ENCODE measurements at places on chromosomes 7 and 10. TPM values are rescaled to one million over a fixed set of nuclear protein-coding genes. Genes with fewer than 3 reads are reported as not detected.

Gene SLC13A1
- total RNA-seq: not detected

Gene UCMA
- total RNA-seq: not detected

Gene PRLHR
- not detected for total RNA-seq

Gene CCDC136
- 7.5 TPM for total RNA-seq

Gene IFIT1B
- total RNA-seq: not detected

Gene GIMAP8
- 39.4 TPM for total RNA-seq

Gene SVIL
- total RNA-seq: 294 TPM

DNA sequence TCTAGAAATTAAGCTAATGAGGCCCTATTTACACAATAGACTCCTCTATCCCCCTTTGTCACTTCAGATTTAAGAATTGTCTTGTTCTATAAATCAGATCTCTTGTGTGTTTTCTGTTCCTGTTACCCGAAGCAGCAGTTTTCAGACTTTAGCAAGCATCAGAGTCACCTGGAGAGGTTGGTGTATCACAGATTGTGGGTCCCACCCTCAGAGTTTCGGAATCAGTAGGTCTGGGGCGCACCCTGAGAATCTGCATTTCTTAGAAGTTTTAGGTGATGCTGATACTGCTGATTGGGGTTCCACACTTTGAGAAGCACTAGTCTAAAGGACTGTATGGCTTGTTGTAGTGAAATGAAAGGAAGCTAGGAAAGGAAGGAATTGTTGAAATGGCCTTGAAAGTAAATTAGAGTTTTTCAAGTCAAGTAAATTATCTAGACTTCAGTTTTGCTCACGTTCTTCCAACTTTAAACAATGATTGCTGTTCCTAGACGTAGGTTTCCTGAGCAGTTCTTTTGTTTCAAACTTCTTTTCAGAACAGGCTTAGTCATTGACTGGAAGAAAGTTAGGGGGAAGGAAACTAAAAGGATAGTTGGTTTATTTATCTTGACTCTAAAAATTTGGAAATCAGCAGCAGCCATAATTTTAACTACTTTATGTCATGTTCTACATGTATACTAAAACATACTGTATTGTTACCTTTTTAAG lies 15.7 kb downstream of the BPGM start:
- DNase-seq: no peak
- H3K36me3 ChIP-seq: peaks cover 8% of the 10 kb centered on the region
- H3K4me1 ChIP-seq: peaks cover 4% of the 10 kb centered on the region
- no peak overlapping the region for H3K27ac ChIP-seq
- no peaks in the 10 kb centered on the region for H3K27me3 ChIP-seq

DNA sequence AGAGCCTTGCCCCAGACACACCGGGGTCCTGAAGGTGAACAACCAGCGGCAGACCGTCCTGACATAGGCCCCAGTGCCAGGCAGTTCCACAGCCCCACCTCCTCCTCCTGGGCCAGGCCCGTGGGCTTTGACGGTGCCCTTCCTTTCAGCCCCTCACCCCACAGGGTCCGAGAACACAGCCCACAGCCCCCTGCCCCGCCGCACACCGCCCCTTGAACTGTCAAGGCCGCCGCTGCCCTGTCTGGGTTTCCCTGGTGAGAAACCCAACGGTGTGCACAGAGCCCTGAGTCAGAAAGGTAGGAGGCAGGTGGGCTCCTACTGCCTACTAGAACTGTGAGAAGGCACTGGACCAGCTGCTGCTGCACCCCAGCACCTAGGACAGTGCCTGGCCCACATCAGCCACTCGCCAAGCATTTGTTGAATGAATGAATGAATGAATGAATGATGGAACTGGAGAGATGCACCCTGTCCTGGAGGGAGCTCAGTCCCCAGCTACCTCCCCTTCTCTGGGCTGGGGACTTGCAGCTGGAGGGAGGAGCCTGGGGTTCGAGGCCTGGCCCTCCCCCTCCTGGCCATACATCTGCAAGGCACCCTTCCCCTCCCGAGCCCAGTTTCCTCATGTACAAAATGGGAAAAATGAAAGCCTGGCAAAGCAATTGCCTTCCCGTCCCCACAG lies 117.9 kb downstream of the SLIT1 start:
- no peak overlapping the region for H3K4me3 ChIP-seq
- H3K4me1 ChIP-seq: no peaks in the 10 kb centered on the region
- no peak overlapping the region for H3K27ac ChIP-seq

GRCh38 chr10:104119996-104120395 lies 2.0 kb upstream of the SFR1 start:
- no peak for DNase-seq
- H3K4me1 ChIP-seq: peaks cover 6% of the 10 kb centered on the region
- H3K4me3 ChIP-seq: no peak overlapping the region
- no peaks in the 10 kb centered on the region for H3K27me3 ChIP-seq

DNA sequence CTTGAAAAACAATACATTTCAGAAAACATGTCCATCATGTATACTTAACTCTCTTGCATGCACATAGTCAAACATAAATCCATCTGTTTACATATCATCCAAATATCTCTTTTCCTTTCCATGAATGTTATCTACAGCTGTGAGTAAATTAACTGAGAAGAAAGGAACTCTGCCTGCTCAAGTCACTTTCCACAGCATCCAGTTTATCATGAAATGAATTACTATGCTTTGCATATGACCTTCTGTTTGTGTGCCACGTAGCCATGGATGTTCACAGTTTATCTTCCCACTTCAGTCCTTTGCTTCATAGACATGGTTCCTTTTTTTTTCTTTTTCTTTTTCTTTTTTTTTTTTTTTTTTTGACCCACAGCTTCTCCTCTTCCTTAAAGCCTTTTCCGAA lies 39.6 kb downstream of the BZW2 start:
- no peaks in the 10 kb centered on the region for H3K4me1 ChIP-seq
- H3K36me3 ChIP-seq: no peaks in the 10 kb centered on the region
- no peaks in the 10 kb centered on the region for H3K27me3 ChIP-seq
- no peak for DNase-seq

DNA sequence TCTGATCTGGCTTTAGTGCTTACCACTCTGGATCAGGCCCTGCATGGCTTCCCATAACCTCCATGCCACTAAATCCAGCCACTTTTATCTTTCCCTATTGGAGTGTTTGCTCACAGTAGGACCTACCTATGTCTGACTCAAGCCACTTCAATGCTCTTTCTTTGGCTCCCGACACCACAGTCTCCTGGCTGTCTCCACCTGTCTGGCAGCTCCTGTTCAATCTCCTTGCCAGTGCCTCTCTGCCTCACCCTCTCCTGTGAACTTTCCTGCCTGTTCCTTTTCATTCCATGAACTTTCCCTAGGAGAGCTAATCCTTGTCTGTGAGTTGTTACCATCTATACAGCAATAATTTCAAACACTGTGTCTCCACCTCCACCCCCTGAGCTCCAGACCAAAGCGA lies 82.6 kb upstream of the UCN3 start:
- DNase-seq: no peak
- H3K4me3 ChIP-seq: no peak overlapping the region
- no peaks in the 10 kb centered on the region for H3K36me3 ChIP-seq
- H3K27me3 ChIP-seq: no peaks in the 10 kb centered on the region
- H3K27ac ChIP-seq: no peak overlapping the region
- H3K4me1 ChIP-seq: no peaks in the 10 kb centered on the region

DNA sequence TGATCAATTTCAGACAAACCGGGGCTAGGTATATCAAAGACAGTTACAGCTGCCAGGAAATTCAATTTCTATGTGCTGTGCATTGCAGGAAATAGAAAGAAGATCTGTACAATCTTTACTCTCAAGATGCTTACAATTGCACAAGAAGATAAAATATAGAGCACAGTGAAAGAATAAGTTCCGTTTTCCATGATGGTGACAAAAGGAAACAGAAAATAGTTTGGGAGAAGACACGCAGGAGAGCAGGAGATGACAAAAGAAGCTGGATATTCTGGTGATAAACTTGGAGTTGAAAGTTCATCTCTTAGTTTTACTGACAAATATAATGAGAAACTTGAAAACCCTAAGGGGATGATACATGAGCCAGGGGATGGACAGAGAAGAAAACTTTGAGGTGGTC lies 646.0 kb downstream of the PARD3 start:
- no peaks in the 10 kb centered on the region for H3K27me3 ChIP-seq
- no peak for DNase-seq
- H3K4me3 ChIP-seq: no peak overlapping the region
- no peak overlapping the region for H3K27ac ChIP-seq
- no peaks in the 10 kb centered on the region for H3K4me1 ChIP-seq

GRCh38 chr10:63429281-63429680 lies 36.5 kb downstream of the JMJD1C start:
- H3K4me1 ChIP-seq: peaks cover 75% of the 10 kb centered on the region
- H3K4me3 ChIP-seq: no peak overlapping the region
- H3K36me3 ChIP-seq: no peaks in the 10 kb centered on the region
- peak overlapping the region; percentile 61 for H3K27ac ChIP-seq
- no peak for DNase-seq
- H3K27me3 ChIP-seq: no peaks in the 10 kb centered on the region

- no peak overlapping the region for H3K4me3 ChIP-seq
- no peak for DNase-seq
- no peaks in the 10 kb centered on the region for H3K36me3 ChIP-seq
- no peaks in the 10 kb centered on the region for H3K27me3 ChIP-seq
- no peaks in the 10 kb centered on the region for H3K4me1 ChIP-seq
Measured at GRCh38 chr7:97446361-97446760, 285.5 kb upstream of the TAC1 start.

DNA sequence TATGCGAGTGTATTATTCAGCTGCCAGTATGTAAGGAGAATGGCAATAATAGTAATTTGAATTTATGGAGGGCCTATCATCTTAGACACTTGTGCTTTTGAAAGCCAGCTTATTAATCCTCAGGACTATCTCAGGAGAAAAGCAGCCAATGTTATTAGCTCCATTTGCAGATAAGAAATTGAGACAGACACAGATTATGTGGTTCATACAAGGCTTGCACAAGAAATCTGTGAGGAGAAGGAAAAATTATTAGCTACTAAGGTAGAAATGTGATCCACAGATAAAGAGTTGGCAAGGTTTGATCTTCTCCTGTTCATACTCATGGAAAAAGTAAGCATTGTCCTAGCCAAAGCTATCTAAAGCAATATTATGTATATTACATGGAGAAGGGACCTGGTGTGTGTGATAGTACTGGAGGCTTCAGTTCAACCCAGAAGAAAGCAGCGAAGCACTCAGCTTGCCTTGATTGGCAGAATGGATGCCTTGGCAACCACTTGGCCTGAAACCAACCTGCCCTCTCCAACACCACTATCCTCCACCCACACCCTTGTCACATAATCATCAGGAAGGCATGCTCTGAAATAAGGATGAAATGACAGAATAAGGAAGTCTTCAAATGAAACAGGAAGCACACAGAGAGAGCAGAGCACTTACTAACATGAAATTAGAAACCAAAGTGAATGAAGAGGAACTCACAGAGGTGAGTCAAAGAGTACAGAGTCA lies 18.0 kb downstream of the MACC1 start:
- H3K4me1 ChIP-seq: no peaks in the 10 kb centered on the region
- H3K27ac ChIP-seq: no peak overlapping the region
- no peak overlapping the region for H3K4me3 ChIP-seq
- H3K36me3 ChIP-seq: no peaks in the 10 kb centered on the region
- DNase-seq: peak; percentile 25

DNA sequence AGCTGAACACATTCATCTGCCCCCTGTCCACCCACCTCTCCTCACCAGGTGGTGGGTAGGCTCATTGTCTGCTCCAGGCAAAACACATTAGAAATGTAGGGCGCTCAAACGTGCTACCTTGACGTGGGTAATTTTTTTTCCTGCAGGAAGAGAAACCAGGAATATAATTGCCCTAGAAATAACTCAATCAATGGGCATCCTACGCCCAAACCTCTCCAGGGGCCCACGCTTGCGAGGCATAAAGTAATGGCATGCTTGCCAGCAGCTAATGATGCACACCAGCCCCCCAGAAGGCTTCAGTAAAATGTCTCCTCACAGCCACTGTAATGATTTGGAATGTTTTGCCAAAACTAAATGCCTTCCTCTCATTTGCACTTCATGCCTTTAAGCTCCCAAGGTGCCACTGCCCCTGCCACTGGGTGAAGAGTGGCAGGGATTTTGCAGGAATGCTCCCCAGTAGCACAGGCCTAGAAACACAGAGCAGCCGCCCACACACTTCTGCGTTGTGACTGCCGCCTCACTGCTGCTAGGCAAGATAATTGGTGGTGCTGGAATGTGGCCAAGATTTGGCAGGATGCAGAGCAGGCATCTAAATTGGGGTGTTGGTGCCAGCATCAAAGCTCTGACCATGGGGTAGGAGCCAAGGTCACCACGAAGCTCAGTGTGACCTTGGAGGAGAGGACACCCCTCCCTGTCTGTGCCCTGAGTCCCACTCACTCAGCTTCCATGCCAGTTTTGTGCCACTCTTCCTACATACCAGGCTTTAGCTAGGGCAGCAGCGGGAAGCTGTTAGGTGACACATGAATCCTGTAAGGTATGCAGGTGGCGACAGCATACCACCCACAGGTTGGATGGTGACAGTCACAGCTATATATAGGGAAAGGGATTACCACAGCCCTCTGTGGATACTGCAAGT lies 48.7 kb upstream of the PPP1R3C start:
- H3K27ac ChIP-seq: no peak overlapping the region
- no peak overlapping the region for H3K4me3 ChIP-seq
- H3K36me3 ChIP-seq: no peaks in the 10 kb centered on the region
- no peak for DNase-seq
- H3K27me3 ChIP-seq: no peaks in the 10 kb centered on the region
- peaks cover 14% of the 10 kb centered on the region for H3K4me1 ChIP-seq

DNA sequence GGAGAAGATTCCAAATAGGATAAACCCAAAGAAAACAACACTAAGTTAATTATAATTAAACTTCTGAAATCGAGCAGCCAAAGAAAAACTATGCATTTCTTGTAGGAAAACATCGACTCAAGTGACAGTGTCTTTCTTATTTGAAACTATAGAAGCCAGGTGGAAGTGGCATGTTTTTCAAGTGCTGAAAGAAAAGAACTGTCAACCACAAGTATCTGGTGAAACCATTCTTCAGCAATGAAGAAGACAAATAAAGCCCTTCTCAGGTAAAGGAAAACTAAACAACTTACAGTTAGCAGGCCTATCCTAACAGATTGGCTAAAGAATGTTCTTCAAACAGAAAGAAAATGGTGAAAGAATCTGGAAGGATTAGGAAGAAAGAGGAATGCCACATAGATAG lies 71.4 kb upstream of the MSRB2 start:
- H3K4me1 ChIP-seq: no peaks in the 10 kb centered on the region
- no peak for DNase-seq
- no peak overlapping the region for H3K4me3 ChIP-seq
- no peak overlapping the region for H3K27ac ChIP-seq
